ENCODE measurements at places on chromosomes 7 and 10.

- no peak for DNase-seq
Observed at GRCh38 chr7:43649755-43650274, 66.9 kb downstream of the STK17A start.

- DNase-seq, result no peak
Observed at GRCh38 chr10:17427201-17427600, 27.2 kb downstream of the ST8SIA6 start.

DNA sequence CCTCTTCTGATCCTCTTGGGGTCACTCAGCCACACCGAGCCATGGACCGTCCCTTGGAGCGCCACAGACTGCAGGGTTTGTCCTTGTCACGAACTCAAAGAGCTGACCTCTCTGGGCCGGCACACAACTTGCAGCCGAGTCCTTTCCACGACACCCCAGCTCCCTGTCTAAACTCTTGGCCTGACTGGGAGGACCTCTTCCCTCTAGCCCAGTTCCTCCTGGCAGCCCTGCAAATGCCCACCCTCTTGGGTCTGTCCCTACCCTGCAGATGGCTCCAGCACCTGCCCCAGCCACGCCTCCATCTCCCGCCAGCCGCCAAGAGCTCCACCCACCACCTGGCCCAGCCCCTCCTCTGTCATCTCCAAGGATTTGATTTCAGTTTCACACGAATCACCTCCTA is 339.2 kb downstream of the DNAJB6 start:
- no peak for DNase-seq

- DNase-seq, result peak; percentile 77
Observed at GRCh38 chr7:69598081-69598486, at the start of gene AUTS2. Gene AUTS2 (plus strand): TSS chr7:69598475. CDS start chr7:69599654, 1,179 bp downstream.

DNA sequence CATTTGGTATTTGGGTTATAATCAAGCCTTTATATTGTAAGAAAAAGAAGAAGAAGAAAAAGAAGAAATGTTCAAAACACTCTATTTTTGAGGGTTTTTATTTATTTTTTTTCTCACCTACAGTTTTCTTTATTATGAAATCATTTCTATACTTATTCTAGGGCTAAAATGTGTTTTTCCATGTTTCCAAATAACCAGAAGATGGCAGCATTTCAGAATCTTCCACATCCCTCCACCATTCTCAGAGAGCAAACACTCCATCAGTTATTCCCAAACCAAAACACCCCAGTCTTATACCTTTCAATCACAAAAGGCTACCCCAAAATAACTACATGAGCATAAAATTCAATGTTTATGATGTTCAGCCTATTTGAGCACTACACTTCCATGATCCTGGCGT is 38.7 kb upstream of the PPP1R17 start:
- peak; percentile 63 for DNase-seq

- DNase-seq, result peak; percentile 38
Observed at GRCh38 chr10:132360766-132361447, 28.9 kb downstream of the LRRC27 start.

- no peak for DNase-seq
Observed at GRCh38 chr7:75823198-75823910, 9.7 kb upstream of the CCL24 start.

GRCh38 chr10:115801992-115802391 is 471.0 kb downstream of the GFRA1 start:
- no peak for DNase-seq

GRCh38 chr10:44011603-44011981 is 362.9 kb upstream of the ZNF32 start:
- DNase-seq, result no peak

- DNase-seq, result no peak
Observed at GRCh38 chr7:105228555-105228954, 160.2 kb downstream of the SRPK2 start.

DNA sequence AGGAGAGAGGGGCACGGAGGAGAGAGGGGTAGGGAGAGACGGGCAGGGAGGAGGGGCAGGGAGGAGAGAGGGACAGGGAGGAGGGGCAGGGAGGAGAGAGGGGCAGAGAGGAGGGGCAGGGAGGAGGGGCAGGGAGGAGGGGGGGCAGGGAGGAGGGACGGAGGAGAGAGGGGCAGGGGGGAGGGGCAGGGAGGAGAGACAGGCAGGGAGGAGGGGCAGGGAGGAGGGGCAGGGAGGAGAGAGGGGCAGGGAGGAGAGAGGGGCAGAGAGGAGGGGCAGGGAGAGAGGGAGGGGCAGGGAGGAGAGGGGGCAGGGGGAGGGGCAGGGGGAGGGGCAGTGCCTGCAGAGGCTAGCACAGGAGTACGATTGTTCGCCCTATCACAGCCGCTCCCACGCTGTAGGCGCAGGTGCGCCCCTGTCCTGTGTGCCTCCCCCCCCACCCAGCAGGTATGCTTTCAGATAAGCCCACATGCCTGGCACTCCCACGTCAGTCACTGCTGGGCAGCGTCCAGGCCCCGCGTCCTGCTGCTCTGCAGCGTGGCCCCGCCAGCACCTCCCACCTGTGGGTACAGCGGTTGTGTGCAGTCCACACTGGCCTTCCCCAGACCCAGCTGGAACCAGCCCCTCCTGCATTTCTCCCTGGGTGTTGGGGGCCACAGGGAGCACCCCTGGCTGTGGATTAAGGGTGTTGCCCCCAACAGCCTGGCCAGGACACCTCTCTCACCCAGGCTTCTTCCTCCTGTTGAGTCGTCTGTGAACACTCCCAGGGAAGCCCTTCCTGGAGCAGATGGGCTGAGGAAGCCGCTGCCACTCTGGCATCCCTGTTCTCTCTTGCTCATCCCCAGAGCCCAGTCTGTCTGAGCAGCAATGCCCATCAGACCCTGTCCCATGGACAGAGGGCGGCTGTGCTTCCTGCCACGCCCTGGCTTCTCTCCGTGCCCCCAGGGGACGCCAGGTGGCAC is 10.8 kb downstream of the NKX6-2 start:
- no peak for DNase-seq

DNA sequence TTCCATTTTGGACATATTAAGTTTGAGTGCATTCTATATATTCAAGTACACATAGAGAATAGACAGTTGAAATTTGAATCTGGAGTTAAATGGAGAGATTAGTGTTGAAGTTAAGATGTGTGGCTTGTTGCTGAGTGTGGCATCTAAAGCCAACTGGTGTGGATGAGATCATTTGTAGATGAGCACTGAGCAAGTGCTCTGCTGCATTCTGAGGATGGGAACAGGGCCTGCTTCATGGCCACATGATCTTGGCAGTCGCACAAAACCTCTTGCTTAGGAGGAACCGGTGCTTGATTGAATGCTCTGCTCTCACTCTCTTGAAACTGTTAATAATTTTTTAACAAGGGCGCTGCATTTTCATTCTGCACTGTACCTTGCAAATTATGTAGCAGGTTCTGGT is 62.0 kb downstream of the EPDR1 start:
- no peak for DNase-seq

DNA sequence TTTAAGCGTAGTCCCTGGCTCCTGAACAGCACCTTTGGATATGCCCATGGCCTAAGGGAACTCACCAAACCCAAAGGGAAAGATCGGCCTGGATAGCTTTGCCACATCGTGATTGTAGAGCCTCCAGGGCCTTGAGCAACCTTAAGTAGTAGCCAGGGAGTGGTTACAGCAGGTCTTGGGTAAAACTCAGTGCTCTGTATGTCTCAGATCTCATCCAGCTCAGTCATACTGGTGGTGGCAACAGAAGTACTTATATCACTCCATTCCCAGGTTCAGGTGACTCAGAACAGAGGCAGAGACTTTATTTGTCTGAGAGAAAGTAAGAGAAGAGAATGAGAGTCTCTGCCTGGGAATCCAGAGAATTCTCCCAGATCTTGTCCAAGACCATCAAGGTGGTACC is 39.1 kb upstream of the AASS start:
- no peak for DNase-seq

- DNase-seq, result no peak
Observed at GRCh38 chr10:48779077-48779476, 94.4 kb downstream of the WDFY4 start.

DNA sequence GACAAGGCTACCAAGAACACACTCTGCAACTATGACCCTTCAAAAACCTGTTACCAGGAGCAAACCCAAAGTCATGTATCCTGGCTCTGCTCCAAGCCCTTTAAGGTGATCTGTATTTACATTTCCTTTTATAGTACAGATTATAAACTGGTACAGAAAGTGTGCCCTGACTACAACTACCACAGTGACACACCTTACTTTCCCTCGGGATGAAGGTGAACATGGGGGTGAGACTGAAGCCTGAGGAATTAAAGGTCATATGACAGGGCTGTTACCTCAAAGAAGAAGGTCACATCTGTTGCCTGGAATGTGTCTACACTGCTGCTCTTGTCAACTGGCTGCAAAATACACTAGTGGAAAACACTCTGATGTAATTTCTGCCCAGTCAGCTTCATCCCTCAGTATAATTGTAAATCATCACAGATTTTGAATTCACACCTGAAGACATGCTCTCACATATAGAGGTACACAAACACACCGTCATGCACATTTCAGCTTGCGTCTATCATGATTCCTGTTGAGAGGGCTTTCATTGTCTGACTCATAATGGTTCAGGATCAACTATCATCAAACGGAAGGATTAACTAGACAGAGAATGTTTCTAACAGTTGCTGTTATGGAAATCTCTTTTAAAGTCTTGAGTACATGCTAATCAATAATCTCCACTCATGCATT is 318.3 kb downstream of the NXPH1 start:
- DNase-seq, result no peak

DNA sequence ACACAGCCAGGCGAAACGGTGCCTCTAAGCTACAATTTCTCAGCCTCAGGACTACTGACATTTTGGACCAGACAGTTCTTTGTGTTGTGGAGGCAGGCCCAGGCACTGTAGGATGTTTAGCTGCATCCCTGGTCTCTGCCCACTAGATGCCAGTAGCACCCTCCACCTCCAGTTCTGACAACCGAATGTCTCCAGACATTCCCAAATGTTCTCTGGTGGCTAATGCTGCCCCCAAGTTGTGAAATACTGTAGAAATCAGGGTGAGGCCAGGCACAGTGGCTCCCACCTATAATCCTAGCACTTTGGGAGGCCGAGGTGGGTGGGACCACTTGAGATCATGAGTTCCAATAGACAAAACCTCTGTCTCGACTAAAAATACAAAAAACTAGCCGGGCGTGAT is 18.2 kb downstream of the HNRNPF start:
- peak; percentile 53 for DNase-seq

DNA sequence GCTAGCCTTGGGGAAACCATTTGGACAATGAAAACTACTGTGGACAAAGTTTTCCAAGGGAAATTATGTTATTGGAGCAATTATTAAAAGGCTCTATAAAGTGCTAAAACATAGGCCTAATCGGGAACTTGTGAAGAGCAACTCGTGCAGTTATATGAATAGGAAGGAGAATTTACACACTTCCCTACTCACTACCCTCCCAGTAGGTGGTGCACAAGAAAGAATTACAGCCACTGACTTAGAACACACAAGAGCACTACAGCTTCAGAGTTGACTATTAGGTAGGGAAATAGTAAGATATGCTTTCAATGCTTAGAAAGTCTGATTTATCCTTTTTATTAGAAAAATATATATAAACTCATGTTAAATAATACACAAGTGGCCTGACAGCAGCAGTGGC is 47.2 kb downstream of the GSAP start:
- DNase-seq, result peak; percentile 34

GRCh38 chr10:106682175-106682574 is 482.3 kb downstream of the SORCS1 start:
- DNase-seq, result no peak
